ENCODE measurements at places on chromosomes 3 and 15.

DNA sequence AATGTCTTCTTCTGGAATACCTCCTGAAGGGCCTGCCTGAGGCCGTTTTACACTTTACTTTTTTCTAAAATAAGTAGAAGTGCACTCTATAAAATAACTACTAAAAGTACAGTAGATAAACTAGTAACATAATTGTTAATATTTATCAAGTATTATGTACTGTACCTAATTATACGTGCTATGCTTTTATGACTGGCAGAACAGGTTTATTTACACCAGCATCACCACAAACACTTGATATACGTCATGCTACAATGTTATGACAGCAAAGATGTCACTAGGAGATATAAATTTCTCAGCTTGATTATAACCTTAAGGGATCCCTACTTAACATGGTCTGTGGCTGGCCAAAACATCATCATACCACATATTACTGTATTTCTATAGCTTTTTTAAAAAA lies 29.4 kb downstream of the DLG1 start:
- no peak for DNase-seq

- DNase-seq = no peak
Measured at GRCh38 chr3:109122690-109123089, 4.8 kb upstream of the MORC1 start.

GRCh38 chr3:192655628-192656027 lies 71.7 kb downstream of the FGF12 start:
- no peak for DNase-seq

DNA sequence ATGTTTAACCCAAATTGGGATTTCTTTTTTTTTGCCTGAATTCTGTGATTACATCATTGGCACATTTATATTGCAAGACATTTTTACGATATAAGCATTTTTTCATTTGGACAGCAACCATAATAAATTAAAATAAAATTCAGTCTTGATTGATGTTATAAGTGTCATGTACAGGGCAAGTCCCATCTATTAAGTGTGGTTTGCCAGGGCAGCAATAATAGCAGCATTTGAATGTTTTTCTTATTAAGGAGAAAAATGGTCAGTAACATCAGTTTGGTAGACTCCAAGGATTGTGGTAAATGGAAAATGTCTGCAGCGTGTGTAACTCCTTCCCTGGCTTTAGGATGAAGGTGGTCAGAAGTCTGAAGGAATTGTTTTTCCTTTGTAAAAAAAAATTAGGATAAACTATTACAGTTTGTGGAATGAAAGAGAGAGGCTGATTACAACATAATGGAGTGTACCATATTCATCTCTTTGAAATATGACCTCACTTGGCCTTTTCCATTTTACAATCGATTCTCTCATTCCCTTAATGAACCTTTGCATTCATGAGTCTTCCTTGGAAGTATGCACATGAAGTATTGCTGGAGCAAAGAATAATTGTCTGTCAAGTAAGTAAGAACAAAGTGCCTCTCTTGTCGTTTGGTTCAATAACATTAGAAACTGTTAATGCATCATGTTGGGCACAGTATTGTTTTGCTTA lies 405.4 kb upstream of the THRB start:
- DNase-seq = no peak

DNA sequence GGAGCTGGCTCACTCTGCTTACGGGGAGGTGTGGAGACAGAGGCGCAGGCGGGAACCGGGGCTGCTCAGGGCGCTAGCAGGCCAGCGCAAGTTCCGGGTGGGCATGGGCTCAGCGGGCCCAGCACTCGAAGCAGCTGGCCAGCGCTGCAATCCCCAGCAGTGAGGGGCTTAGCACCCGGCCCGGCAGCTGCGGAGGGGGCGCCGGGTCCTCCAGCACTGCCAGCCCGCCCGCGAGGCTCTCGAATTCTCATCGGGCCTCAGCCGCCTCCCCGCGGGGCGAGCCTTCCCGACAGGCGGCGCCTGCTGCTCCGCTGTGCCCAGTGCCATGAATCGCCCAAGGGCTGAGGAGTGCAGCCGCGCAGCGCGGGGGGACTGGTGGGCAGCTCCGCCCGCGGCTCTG lies 78.6 kb upstream of the MITF start:
- no peak for DNase-seq

DNA sequence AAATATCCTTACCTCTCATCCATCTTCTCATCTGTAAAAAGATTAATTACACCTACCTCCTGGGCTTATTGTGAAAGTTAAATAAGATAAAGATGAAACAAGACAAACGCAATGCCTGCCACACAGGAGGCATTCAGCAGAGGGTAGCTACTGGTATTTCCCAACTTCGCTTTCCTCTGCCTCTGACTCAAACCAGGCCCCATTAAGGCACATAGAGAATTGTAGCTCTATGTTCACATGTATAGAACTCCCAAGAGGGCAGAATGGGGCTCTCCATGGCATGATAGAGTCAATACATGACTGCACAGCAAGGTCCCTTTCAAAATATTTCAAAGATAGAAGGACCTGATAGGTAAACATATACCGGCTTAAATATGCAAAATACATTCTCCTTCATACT lies 1.4 kb downstream of the LYSMD2 start:
- DNase-seq = no peak

DNA sequence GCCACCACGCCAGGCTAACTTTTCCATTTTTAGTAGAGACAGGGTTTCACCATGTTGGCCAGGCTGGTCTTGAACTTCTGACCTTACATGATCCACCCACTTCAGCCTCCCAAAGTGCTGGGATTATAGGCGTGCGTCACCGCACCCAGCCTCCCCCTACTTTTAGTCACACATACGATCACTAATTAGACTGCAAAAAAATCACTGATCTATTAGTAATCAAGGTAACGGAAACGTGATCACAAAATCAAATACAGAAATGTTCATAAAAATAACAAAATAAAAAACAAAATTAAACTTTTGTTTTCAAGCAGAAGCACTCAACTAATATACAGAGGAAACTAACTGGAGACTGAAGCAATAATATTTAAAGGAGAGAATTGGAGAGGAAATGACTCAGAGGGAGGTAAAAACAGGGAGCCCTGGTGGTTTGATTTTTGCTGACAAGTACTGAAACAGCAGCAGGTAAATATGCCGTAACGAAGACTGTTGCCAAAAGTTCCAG lies 4.6 kb downstream of the WDR53 start:
- no peak for DNase-seq

- peak; percentile 2 for DNase-seq
Measured at GRCh38 chr3:167787440-167787839, 51.9 kb downstream of the SERPINI1 start.

DNA sequence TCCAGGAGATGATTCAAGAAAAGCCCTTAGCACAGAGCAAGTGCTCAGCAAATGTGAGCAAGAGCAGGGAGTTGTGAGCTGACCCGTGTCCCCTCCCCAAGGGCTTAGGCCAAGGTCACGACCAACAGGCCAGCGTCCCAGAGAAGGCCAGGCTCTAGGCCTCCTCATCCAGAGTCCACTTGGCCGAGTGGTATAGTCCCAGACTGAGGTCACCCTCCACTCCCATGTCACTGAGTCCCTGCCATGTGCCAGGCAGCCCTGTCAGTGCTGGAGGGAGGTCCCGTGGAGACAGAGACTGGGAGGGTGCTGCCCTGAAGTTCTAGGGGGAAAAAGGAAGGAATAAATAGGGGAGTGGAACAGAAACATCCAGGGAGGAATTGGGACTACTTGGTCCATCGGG lies 44.0 kb downstream of the TPRA1 start:
- DNase-seq = no peak

DNA sequence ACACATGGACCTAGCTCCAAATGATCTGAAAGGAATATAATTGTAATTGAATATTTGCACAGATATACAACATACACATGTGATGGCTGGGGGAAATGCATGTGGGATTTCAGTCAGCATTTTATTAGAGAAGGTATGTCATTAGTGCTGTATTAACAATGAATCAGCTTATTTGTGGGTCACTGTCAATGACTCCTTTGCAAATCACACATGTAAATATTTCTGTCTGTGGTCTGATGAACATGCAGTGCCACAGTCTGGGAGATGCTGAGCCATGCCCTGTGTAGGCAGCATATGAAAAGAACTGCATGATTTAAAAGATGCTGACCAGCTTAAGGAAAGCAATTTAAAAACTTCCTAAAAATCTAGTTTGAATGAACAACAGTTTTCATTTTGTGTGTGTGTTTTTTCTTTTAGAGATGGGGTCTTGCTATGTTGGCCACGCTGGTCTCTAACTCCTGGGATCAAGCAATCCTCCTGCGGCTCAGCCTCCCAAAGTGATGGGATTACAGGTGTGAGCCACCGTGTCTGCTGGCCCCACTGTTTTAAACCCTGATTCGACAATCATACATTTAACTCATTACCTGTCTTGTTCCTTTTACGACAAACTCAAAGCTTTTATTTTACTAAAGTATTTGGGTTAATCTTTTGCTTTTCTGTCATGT lies 803 bp upstream of the B3GNT5 start:
- no peak for DNase-seq

- no peak for DNase-seq
Measured at GRCh38 chr3:123414973-123415775, 33.7 kb downstream of the ADCY5 start.

GRCh38 chr3:172550347-172550943 lies 27.2 kb upstream of the TNFSF10 start:
- DNase-seq = no peak

GRCh38 chr3:157129803-157130466 lies 30.0 kb downstream of the CCNL1 start:
- no peak for DNase-seq

DNA sequence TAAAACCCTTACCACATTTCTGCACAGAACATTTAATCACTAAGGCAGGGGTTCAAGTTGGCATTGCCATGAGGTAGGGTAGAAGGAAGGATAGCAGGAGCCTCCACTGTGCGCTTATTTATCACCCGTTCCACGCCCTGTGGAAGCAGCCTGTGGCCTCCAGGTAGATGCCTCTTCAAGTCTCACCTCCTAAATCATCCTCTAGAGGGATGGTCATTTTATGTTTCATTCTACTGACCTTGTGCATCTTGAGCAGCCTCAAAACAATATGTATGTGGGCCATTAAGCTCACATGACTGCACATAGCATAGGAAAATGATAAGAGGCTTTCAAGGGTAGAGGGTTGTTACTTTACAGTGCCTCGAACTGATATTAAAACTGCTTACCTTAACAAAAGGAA lies 546.2 kb downstream of the GRM7 start:
- DNase-seq = no peak

DNA sequence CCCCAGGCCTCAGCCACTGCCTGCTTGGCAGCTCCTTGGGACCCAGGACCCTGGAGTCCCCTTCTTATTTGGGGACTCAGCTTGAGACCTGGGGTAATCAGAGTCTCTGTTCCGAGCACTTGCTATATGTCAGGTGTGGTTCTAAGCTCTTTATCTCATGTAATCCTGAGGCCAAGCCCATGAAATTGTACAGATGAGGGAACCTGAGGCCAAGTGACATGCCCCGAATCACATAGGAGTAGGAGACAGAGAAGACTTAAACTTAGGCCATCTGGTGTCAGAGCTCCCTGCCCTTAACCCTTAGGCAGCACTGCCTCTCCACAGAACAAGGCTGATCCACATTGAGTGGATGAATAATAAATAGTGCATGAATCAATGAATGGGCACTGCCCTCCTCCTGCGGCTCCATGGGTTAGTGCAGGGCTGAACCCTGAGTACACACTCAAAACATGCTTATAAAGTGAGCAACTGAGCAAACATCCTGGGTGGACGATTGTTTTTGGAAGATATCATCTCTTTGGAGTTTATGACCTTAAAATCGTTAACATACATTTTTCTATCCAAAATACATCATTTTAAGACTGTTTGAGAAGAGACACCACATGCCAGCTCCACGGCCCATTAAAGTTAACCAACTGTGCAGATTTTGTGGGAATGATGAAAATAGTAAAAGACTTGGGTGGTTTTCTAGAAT lies 33.2 kb upstream of the IQSEC1 start:
- no peak for DNase-seq

GRCh38 chr3:20140881-20141280 lies 45.1 kb downstream of the SGO1 start:
- no peak for DNase-seq

GRCh38 chr3:143236226-143236964 lies 116.8 kb downstream of the CHST2 start:
- no peak for DNase-seq

DNA sequence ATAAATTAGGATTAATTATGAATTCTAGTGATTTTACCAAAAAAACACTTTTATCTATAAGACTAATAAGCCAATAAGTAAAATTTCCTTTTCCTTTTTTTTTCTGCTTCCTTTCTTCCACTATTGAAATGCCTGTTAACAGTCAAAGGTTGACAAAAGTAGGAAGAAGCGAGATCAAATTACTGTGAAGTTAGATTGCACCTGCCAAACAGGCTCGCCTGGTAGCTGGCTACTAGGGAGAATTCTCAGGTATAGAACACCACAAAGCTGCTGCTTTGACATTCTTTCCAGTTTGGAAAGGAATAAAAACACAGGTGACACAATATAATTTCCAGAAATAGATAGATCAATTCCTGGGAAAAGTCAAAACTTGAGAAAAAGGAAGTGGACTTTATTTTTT lies 749.0 kb downstream of the NSUN3 start:
- DNase-seq = no peak

- no peak for DNase-seq
Measured at GRCh38 chr3:149585401-149585726, 72.5 kb downstream of the WWTR1 start.

Data from HuH-7 (cell line).